ENCODE measurements at places on chromosomes 7 and 10.

- DNase-seq, result no peak
Observed at GRCh38 chr10:132946-133898, 2.0 kb upstream of the ZMYND11 start.

DNA sequence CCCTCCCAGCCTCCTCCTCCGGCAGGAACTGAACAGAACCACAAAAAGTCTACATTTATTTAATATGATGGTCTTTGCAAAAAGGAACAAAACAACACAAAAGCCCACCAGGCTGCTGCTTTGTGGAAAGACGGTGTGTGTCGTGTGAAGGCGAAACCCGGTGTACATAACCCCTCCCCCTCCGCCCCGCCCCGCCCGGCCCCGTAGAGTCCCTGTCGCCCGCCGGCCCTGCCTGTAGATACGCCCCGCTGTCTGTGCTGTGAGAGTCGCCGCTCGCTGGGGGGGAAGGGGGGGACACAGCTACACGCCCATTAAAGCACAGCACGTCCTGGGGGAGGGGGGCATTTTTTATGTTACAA, 83.3 kb downstream of the PAX2 start:
- no peak for DNase-seq

- no peak for DNase-seq
Observed at GRCh38 chr10:2120746-2121145, 383.4 kb upstream of the ADARB2 start.

DNA sequence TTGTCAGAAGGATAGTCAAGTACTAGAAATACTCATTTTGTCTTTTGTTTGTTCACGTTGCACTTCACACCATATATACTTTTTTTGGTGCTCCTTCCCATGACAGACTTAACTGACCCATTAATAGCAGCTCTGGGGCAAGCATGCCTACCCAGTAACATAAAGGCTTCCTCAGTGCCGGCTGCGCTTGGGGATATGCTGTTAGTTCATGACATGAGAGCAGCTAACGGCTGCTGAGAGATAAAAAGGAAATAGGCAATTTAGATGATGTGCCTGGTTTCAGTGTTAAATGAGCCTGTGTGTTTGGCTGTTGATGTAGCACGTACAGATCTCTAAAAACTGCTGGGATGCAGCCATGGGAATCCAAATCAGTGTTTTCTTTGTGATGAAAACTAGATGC, 86.4 kb downstream of the TAX1BP1 start:
- DNase-seq, result no peak

GRCh38 chr7:8236780-8237407, 25.1 kb downstream of the ICA1 start:
- DNase-seq, result no peak

- DNase-seq, result no peak
Observed at GRCh38 chr10:53852450-53853175, 948.4 kb downstream of the PCDH15 start.

DNA sequence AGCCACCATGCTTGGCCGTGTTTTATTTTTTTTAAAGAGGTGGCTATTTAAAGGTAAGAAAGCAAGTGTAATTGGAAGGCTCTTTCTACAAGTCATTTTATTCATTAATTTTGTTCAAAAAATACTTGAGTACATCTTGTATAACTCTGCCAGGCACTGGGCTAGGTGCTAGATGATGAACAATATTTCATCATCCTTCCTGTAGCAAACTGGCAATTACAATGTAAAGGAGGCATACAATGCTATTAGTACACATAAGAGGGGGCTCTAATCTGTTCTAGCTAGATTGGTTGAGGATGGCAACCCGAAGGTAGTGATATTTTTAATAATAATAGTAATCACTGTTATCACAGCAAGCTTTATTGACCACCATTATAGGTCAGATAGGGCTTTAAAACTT, 215.5 kb upstream of the KLF14 start:
- DNase-seq, result no peak

GRCh38 chr10:7493996-7494395, 83.2 kb upstream of the SFMBT2 start:
- DNase-seq, result no peak

DNA sequence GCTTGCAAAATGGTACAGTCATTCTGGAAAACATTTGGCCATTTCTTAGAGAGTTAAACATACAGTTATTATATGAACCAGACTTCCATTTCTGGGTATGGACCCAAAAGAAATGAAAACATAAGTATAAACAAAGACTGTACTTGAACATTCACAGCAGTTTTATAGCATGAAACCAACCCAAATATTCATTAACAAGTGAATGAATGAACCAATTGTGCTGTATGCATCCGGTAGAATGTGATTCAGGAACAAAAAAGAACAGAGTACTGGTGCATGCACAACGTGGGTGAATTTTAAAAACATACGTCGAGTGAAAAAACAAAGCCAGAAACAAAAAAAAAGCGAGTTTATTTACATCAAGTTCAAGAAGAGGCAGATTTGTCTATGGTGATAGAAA, 1085.8 kb upstream of the AUTS2 start:
- no peak for DNase-seq

DNA sequence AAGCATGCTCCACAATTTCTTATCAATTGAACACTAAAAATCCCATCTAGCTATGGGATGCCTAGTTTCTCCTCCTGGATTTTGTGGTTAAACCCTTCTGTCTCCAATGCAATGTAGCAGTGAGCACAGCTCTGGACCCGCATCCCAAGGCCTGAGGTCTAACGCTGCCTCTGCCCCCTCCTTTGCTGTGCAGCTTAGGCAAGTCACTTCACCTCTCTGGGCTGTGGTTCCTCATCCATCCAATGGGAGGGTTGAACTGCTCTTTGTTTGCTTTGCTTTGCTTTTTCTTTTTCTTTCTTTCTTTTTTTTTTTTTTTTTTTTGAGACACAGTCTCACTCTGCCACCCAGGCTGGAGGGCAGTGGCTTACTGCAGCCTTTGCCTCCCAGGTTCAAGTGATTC, 69.2 kb downstream of the PARP12 start:
- DNase-seq, result no peak

- DNase-seq, result no peak
Observed at GRCh38 chr7:2022021-2022409, 210.7 kb downstream of the MAD1L1 start.

DNA sequence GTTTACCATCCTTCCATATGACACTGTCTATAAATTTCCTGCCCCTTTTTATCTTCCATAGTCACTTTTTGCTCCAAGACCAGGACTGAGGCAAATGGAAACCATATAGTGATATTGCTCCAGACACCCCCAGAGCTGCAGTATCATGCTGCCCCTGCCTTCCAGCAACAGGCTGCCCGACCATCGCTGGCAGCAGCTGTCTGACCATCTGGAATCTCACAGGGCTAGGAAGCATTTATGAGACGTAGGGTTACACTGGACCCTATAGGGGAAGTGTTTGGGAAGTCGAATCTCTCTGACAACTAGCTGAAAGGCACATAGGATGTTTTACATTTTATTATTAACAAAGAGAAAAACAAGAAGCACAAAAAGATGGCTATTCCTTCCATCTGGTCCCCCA, 19.4 kb downstream of the ENO4 start:
- no peak for DNase-seq

GRCh38 chr10:129494740-129495139, 27.7 kb downstream of the MGMT start:
- no peak for DNase-seq

- no peak for DNase-seq
Observed at GRCh38 chr10:110873951-110874350, 2.2 kb downstream of the PDCD4 start.

GRCh38 chr10:31908157-31908556, 20.5 kb downstream of the ARHGAP12 start:
- DNase-seq, result no peak

GRCh38 chr7:40659231-40659630, 524.4 kb downstream of the SUGCT start:
- no peak for DNase-seq

GRCh38 chr10:10917031-10917430, 100.6 kb upstream of the CELF2 start:
- no peak for DNase-seq

DNA sequence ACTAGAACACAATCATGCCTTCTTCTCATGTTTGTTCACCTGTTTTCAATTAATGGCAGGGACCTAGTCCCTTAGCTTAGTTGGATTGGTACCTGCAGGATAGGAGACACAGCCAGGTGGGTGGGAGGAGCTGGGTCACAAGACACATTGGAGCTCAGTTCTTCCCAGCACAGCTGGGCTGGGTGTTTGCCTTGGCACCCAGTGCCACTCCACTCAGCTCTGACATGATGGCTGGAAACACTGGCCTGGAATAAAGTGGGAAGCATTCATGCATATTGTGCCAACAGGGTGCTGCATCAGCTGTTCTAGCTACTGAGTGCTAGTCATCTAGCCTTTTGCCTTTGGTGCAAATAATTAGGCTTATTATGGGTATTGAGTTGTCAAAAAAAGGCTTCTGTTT, 226.1 kb downstream of the PTEN start:
- DNase-seq, result no peak

- no peak for DNase-seq
Observed at GRCh38 chr7:76333511-76334101, 25.2 kb downstream of the YWHAG start.

DNA sequence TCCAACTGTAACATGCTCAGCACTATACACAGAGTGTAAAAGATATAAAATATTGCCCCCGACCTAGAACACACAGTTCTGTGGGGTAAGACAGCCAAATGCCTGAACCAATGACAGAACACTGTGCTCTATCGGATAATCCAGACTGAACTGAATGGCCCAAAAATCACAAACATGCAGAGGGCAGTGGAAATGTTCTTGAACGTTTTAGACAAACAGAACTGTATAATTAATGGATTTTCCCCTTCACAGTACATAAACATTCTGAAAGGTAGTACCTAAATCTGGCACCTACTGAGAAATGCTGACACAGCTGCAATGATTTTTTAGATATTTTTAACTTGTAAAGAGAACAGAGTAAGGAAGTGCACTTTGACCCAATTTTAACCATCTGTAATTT, 33.4 kb downstream of the PARD3 start:
- no peak for DNase-seq

GRCh38 chr10:68727146-68727545, 6.1 kb downstream of the CCAR1 start:
- DNase-seq, result no peak

- no peak for DNase-seq
Observed at GRCh38 chr10:93856349-93857145, 37.2 kb upstream of the SLC35G1 start.

DNA sequence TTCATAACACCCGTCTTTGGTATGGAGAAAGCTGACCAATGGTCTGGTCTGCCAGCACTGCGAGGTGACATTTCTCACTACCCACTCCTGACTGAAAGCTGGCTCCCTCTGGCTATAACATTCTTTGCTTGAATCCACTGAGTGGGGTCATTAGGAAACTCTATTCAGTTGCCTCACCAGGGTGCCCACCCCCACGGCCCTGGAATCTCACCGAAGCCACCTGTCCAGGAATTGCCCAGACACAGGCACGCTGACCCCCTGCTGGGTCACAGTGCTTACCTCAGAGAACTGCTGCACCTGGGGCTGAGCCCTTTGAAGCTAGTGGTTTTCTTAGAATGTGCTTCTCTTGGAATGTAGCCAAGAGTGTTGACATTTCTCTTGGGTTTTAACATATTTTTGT, 28.6 kb downstream of the HECW1 start:
- no peak for DNase-seq

DNA sequence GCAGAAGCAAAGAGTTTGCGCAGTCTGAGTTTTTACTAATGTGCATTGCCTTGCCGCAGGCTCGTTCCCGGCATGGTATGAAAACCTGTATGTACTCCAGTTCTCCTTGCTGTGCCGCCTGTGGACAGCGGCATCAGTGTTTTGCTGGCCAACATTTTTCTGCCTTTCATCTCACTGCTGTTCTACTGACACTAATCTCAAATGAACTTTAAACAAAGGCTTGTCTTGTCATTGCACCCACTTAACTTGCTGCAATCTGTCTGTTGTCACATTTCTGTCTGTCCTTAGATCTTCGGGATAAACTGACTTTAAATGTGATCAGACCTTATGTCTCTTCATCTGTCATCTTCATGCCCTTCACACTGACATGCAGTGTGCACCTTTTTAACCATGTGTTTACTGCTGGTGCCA, 71.7 kb upstream of the ZNRF2 start:
- no peak for DNase-seq

DNA sequence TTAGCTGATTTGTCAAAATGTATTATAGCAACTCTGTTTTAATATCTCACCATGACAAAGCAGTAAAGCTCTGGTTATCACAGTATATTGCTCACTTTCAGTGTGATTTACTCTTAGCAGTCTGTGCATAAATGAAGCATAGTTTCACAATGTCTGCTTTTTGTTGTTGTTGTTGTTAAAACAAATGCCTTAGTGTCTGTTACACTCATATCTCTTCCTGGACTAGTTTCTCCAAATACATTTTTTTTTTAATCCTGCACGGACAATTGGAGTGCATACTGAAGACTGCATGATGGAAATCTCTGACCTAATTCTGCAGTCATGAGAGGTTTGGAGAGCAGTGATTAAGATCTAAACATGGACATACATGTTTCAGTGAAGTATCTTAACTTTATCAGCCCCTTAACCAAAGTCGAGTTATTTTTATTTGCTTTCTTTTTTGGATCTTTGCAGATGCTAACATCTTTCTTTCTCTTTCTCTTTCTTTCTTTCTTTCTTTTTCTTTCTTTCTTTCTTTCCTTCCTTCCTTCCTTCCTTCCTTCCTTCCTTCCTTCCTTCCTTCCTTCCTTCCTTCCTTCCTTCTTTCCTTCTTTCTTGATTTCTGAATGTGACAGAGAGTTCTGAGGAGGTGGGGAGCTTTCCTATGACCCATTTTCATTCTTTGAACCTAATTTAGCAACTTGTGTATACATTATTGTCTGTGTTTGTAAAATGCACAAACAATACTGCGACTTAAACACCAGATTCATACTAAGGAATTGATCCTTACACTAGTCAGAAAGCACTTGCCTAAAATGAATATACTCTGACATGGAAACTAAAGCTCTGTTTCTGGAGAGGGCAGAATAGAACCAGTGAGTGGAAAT, 161.5 kb upstream of the AGR3 start:
- DNase-seq, result no peak

DNA sequence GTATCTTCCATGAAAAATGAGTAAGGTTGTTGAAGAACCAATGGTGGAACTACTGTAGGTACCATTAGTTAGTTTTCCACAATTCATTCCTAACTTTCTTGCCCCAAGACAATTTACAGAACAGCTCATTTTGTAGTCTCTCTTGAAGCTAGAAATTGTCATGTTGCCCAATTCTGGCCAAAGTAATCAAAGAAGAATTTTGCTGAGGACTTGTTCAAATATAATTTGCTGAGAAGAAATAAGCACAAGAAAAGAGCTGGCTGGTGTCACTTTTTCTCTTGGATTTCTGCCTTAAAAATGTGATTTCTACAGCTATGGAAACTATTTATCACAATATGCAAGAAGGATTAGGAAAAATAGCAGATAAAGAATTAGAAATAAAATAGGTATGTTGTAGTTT, 199.2 kb upstream of the SEMA3A start:
- no peak for DNase-seq

DNA sequence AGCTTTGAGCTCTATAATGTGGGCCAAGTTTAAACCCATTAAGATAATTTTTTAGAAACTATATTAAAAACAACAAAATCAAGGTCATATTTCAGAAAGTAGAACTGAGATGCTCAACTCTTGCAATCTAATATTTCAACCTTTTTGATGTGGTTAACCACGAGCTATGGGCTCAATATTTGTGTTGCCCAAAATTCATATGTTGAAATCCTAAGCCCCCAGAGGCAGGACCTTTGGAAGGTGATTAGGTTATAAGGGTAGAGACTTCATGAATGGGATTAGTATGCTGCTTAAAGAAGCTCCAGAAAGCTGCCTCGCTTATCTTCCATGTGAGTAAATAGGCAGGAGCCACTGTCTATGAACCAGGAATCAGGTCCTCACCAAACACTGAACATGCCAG, 284.4 kb downstream of the CRPPA start:
- no peak for DNase-seq

Data from esophagus squamous epithelium (tissue), 5 donors.